ENCODE measurements at places on chromosomes 6 and 20. TPM values are rescaled to one million over a fixed set of nuclear protein-coding genes. Genes with fewer than 3 reads are reported as not detected.
A peak's percentile ranks its signal among the peaks of the same experiment; 100 is the strongest.

GRCh38 chr20:54073288-54073687 lies 2.9 kb upstream of the BCAS1 start:
- no peaks in the 10 kb centered on the region for H3K36me3 ChIP-seq
- H3K4me1 ChIP-seq, result peaks cover 2% of the 10 kb centered on the region
- no peak overlapping the region for H3K27ac ChIP-seq
- no peaks in the 10 kb centered on the region for H3K27me3 ChIP-seq
- DNase-seq, result no peak

GRCh38 chr6:35611240-35611639 lies 77.5 kb downstream of the FKBP5 start:
- no peak for DNase-seq
- peaks cover 90% of the 10 kb centered on the region for H3K36me3 ChIP-seq
- H3K4me1 ChIP-seq, result peaks cover 13% of the 10 kb centered on the region
- no peak overlapping the region for H3K4me3 ChIP-seq
- no peaks in the 10 kb centered on the region for H3K27me3 ChIP-seq

TGM2 gene
- total RNA-seq, result 562 TPM

DNA sequence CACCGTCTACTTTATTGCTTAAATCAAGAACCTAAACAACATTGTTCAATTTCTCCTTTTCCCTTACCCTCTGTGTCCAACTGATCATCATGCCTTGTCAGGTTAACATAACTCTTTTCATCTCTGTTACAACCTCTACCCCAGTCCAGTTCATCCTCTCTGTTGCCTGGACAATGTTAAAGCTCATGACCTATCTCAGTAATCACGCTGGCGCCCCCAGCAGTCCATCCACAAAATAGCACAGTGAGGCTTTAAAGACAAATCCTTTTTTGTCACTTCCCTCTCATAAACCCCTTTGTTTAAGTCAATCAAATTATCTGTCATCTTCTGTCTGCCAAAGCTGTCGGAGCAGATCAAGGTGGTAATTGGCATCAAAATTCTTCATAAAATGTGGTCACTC lies 140.1 kb downstream of the QKI start:
- no peak overlapping the region for H3K27ac ChIP-seq
- DNase-seq, result peak; percentile 70
- H3K4me3 ChIP-seq, result no peak overlapping the region
- no peaks in the 10 kb centered on the region for H3K27me3 ChIP-seq

- no peak overlapping the region for H3K4me3 ChIP-seq
- no peak overlapping the region for H3K27ac ChIP-seq
- no peaks in the 10 kb centered on the region for H3K4me1 ChIP-seq
- no peaks in the 10 kb centered on the region for H3K27me3 ChIP-seq
- no peak for DNase-seq
- no peaks in the 10 kb centered on the region for H3K36me3 ChIP-seq
Observed at GRCh38 chr20:45506398-45506797, 9.0 kb downstream of the SPINT3 start.

DNA sequence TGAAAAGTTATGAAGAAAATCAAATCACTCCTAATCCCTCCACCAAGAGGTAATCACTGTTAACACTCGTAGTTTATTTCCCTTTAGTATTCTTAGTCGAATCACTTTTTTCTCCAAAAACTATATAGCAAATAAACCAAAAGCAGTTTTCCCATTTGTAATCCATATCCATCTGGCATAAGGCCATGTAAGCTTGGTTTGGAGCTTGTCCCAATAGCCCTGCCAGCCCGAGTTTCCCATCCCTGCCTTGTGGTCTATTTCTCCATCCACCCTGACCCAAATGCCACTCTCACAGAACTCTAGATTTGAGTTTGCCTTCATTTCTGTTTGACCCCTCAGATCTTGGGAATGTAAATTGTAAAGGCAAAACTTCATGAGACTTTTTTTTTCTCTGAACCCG lies 71.8 kb upstream of the DSP start:
- no peak overlapping the region for H3K27ac ChIP-seq
- DNase-seq, result no peak
- no peaks in the 10 kb centered on the region for H3K27me3 ChIP-seq

DNA sequence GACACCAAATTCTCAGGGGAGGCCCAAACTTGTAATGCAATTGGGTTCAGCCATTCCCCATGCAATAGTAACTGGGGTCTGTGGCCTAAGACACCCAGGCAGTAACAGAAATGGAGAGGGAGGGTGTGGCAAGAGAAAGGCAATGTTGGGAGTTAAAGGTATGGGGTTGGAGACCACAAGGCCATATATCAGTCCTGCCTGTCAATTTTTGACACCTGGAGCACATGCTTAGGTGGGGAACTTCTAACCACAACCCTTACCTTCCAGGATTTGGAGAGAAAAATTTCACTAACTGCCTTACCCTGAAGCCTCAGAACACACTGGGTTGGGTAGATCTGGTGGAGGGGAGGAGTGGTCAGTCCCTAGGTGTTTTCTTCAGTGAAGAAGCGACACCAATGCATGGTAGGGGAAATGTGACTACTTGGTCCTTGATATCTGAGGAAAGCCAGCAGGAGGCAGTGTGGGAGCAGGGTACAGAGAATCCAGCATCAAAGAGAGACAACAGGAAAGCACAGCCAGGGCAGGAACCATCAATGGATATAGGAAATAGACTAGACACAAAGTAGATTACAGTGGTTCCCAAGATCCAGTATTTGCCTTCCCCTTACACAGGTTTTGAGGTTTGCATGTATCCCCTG lies 6.8 kb upstream of the USP49 start:
- H3K36me3 ChIP-seq, result peaks cover 36% of the 10 kb centered on the region
- no peak overlapping the region for H3K27ac ChIP-seq
- no peak overlapping the region for H3K4me3 ChIP-seq
- no peak for DNase-seq

DNA sequence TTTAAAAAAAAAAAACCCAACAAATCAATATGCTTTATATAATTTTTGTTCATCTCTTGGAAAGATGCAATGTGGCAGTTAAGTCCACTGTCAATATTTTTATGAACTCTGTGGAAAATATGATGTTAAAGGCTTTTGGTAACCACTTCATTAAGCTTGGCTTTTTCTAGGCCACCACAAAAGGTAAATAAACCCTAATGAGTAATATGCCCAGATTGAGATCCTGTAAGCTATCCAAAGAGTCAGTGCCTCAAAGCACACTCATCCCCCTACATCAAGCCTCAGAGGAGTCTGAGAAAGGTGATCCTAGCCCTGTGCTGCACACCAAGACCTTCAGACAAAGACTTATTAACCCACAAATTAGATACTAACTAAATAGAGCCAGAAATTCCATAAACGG lies 121.1 kb downstream of the CDC5L start:
- no peak overlapping the region for H3K27ac ChIP-seq
- no peaks in the 10 kb centered on the region for H3K4me1 ChIP-seq
- no peaks in the 10 kb centered on the region for H3K36me3 ChIP-seq
- no peaks in the 10 kb centered on the region for H3K27me3 ChIP-seq
- no peak for DNase-seq
- H3K4me3 ChIP-seq, result no peak overlapping the region
